ENCODE measurements at places on chromosomes 2 and 18.

DNA sequence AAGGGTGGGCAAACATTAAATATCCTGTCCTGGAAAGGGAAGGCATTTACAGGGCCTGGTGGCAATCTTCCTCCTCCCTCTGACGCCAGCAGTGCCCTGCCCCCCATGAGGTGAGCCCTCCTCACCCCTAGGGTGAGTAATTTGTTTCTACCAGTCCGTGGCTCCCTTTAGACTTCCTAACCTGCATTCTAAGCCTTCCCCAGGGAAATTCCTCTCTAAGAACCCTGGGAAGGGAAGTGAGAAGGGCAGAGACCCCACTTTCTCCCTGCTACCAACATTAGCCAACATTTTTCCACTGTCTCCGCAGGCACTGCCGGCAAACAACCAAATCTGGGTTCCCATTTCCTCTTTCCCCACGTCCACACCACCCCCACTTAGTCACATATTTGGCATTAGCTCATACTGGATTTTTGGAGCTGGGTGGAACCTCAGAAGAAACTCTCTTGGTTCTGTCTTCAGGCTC is 69.3 kb downstream of the NRP2 start:
- no peak for DNase-seq

DNA sequence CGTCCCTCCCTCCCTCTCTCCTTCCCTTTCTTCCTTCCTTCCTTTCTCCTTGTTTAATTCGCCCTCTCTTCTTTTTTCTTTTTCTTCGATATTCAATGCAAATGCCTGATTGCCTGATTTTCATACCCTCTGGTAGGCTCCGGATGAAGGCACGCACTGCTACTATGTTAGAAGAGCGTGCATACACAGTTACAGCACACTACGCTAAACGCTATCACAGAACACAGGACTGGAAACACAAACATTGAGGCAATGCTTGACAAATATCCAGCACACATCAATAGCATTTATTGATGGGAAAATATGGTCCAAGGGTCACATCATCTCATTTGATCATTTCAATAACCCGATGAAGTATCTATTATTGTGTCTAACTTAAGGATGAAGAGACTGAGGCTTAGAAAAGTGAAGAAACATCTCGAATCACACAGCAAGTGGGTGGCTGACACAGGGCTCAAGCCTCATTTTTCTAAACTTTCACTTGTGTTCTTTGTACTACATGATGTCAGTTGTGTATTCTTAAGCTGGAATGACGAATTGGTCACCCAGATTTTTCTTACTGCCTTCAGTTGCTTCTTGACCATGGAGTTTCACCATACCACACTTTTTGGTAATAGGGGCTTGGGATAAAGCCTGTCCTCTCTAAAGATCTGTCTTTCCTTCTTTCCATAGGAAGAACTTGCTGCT is 101.8 kb downstream of the TRIB2 start:
- DNase-seq, result no peak

GRCh38 chr2:85401844-85402243 is 8.3 kb downstream of the CAPG start:
- DNase-seq, result no peak

DNA sequence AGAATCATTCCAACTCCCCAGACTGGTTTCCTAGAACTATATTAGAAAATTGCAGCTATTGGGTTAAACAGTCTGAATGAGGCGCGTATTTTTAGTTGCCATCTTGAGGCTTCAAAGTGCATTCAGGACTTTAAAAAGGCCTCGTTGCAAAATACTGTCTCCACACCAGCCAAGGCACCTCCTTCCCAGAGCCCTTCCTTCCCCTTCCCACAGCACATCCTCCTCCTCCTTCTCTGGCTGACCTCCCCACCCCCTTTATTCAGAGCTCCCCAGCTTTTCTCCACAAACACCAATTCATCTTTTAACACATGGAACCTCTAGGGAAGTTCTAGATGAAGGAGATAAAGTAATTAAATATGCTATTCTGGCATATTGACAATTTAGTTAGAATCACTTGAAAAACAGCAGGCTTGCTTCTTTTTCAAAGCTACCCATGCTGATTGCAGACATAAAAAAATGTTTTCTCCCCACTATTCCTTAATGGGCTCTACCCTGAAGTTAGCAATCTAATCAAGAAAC is 90.3 kb downstream of the RTP5 start:
- no peak for DNase-seq

GRCh38 chr2:74728842-74729241 is 74.8 kb downstream of the SEMA4F start:
- DNase-seq, result no peak

GRCh38 chr18:12278741-12279682 is 24.9 kb downstream of the CIDEA start:
- DNase-seq, result no peak

GRCh38 chr2:63046961-63047320 is 3.7 kb upstream of the OTX1 start:
- DNase-seq, result no peak

DNA sequence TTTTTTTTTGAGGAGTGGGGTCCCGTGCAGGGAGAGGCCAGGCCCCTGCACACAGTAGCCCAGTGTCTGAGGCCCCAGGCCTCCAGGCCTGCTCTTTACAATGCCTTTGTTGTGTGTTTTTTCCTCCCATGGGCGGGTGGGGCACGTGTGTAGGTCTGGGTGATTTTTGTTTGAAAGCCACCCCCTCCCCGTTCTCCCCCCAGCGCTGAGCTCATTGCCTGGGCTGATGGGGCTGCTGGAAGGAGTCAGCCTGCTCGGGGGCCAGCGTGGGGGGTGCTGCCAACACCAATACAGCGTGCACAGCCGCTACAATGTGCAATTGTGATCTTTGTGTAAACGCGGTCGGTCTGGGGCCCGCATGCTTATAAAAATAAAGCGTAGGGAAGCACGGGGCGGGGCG is 142.7 kb downstream of the DYSF start:
- no peak for DNase-seq

GRCh38 chr2:20224716-20225293 is at the start of gene SDC1:
Gene SDC1 (minus strand): TSS chr2:20225130. CDS start chr2:20224867, 263 bp downstream.
- no peak for DNase-seq

- no peak for DNase-seq
Observed at GRCh38 chr2:44310287-44310686, 35.0 kb downstream of the SLC3A1 start.

DNA sequence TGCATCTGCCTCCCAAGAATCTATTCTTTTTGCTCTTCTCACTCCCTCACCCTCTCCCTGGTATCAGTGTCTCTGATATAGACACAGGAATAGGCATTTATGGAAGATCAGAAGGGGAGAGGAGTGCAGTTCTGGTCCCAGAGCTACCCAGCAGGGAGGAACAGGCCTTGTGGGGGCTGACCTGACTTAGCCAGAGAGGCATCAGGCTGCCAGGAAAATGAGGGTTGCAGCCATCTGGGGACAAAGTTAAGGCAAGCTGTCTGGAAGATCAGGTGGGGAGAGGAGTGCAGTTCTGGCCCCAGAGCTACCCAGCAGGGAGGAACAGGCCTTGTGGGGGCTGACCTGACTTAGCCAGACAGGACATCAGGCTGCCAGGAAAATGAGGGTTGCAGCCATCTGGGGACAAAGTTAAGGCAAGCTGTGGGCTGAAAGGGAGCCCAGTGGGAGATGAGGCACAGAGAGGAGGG is 69.9 kb upstream of the HK2 start:
- DNase-seq, result no peak

- DNase-seq, result no peak
Observed at GRCh38 chr2:141035846-141036420, 1094.9 kb downstream of the LRP1B start.

DNA sequence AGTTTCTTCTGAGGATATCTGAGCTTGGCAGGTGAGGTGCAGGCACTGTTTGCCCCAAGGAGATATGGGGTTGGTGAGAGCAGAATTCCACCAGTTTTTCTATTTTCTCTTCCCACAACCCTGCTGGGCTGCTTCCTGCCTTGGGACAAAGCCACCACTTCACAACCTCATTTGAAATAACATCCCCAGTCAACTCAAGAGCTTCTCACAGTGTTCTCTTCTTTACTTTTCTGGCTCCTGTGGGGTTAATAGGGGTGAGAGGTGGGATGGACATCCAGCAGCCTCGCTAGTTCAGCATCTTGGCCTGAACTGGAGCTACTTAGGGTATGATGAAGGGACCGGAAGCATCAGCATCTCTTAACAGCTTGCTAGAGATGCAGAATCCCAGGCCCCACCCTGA is 106.3 kb downstream of the SLC4A3 start:
- DNase-seq, result no peak

- no peak for DNase-seq
Observed at GRCh38 chr2:111941531-111941930, 43.1 kb downstream of the MERTK start.

- no peak for DNase-seq
Observed at GRCh38 chr2:8486141-8486540, 195.7 kb upstream of the ID2 start.

- no peak for DNase-seq
Observed at GRCh38 chr2:20479835-20480234, 33.0 kb downstream of the RHOB start.

DNA sequence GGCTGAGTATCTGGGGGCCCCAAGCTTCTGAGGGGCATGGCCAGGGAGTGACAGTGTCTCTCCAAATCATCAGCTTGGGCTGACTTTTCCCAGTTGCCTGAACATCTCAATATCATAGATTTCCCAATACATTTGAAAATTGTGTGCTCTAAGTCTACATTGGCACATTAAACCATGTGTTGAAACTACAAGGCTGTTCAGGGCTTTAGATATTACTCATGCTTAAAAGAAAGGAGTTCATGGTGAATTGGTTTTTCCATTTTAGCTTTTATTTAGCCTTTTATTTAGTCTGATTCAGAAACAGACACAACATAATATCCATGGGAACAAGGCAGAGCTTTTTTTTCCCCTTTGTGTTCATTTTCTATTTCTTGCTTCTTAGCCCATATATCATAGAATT is 49.9 kb upstream of the GALR1 start:
- no peak for DNase-seq

DNA sequence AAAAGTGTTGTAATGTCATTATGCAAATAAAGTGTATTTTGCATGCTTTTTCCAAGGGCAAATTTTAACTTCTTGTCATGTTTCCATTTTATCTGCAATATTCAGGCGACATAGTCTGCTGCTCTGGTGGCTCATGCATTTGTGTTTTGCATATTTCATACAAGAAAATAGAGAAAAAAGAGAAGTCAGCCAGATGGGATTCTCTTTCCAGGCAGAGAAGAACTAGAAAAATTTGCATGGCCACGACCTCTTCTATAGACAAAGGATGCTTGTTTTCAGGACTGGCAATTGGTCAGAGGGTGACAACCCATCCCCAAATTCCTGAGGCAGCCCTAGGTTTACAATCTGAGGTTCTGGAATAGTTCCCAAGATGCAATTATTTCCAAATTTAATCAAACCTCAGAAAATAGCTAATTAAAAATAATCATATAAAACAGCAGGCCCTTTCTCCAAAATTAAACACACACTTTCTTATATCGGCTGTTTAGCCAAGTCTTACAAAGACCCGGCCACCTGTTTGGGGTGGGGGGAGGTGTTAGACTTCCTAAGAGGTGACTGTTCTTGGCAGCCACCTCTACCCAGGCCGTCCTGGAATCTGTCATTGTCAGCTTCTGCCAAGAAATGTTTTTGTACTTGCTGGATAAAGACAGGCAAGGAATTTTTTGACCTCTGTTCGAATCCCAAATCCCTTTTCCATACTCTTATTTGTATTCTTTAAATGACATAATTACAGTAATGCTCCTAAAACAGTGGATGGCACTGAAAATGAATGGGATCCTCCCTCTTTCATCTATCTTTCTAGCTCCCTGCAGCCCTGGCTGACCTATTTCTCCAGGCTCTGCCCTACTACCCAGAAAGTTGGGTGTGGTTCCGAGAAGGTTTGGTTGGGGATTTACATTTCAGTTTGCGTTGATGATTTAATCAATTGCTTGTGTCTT is 20.8 kb upstream of the SOS1 start:
- DNase-seq, result no peak

DNA sequence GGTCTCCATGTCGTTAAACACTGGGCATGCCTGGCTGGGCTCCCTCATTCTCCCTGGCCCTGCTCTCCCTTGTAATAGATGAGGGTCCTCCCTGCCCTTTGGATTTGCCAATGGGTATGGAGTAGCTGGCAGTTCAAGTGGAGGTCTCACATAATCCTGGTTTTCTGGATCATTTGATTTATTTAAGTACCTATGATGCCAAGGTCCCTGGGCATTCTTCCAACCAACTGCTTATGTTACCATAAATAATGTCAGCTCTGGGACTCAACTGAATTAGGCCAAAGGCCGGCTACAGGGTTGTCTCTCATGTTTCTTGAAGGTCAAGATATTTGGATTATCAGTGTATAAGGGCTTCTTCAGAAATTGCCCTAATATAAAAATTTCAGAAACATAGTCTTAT is 104.9 kb upstream of the LYPD6 start:
- no peak for DNase-seq

DNA sequence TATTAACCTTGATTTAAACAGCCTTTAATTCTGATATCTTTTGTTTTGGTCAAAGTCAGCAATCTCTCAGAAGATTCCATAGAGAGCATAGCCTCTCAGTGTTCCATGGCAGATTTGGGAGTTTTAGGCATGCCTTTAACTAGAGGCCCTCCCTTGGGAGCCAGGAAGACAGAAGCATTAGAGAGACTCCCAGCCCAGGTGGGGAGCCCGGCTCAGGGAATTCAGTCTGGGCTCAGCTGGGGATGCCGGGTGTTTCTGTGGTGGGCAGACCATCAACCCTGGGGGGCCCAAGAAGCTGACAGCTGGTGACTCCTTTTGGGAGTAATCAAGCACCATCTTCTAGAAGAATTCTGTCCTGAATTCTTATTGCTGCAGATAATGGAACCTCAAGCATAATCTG is 99.7 kb upstream of the CELF4 start:
- DNase-seq, result no peak

DNA sequence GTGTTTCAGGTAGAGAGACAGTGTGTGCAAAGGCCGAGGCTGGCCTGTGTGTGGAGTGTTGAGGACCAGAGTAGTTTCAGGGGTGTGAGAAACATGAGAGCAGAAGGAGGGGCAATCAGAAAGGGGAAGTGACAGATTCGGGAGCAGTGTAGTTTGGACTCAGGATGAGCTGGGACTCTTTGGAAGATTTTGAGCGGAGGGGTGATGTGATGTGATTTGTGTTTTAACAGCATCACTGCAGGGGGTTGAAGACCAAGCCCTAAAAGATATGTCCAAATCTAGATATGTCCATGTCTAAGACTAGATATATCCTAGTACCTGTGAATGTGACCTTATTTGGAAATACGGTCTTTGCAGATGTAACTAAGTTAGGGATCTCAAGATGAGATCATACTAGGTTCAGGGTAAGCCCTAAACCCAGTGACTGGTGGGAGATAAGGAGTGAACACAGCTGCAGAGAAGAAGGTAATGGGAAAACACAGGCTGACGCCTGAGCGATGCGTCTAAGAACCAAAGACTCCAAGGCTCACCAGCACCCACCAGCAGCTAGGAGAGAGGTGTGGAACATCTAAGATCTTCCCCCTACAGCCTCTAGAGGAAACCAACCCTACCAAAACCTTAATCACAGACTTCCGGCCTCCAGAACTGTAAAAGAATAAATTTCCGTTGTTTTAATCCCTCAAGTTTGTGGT is 38.5 kb upstream of the MYO3B start:
- DNase-seq, result no peak

- DNase-seq, result no peak
Observed at GRCh38 chr2:136448432-136448831, 316.9 kb upstream of the THSD7B start.

All from activated CD8-positive, alpha-beta memory T cell treated with anti-CD3 and anti-CD28 coated beads, Interleukin-2, amount 50 U/mL, for 4 hours (primary cell).